ENCODE measurements at places on chromosomes 7 and 10.
A peak's percentile ranks its signal among the peaks of the same experiment; 100 is the strongest.

GRCh38 chr7:158827411-158828132, 1.7 kb downstream of the ESYT2 start:
- no peak for DNase-seq

DNA sequence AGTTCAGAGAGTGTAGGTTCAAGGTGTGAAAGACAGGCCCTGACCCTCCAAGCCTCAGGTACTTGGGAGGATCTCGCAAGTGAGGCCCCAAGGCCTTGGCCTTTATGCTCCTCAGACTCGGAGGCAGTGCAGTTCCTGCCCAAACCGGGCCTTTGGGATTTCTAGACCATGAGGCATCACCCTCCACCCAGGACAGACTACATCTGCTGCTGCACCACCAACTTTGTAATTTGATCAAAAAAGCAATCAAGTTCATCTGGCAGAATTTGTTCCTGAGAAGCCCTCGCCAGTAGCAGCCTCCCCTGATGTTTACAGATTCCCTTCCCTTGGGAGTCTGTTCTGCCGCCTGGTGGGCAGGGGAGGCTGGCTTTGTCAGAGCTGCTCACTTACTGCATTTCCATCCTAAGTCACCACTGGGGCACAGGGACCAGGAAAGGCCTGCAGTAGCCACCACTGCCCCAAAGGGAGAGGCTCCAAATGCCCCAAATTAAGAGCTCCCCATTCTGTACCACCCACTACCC, 2.1 kb downstream of the CAMK2G start:
- DNase-seq: no peak

GRCh38 chr10:6678211-6678803, 98.2 kb upstream of the PRKCQ start:
- DNase-seq: peak; percentile 57

DNA sequence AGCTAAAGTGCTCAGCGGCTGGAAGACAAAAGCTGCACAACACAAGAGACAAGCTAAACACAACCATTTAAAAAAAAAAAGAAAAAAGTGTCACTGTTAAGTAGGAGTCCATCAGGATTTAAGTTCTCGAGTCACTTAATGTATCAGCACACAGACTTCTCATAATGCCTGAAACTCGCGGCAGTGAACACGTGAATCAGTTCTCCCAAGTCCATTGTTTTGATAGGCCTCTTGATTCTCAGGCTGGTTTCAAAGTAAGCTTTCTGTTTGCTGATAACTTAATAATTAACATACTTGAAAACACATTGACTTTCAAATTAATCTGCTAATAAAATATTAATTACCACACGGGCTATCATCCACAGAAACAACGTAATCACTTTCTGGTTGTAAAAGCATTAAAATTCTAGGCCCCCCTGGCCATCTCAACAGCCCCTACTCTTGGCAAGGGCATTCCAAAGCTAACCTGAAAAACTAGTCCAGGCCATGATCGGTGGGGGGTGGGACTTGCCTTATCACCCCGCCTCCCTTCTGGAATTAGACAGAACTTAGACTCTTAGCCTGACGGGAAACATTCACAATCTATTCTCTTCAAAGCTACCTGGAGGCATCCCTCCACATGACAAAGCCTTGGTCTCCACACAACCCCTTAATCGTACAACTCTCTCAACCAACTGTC, 129.0 kb downstream of the DIP2C start:
- no peak for DNase-seq

DNA sequence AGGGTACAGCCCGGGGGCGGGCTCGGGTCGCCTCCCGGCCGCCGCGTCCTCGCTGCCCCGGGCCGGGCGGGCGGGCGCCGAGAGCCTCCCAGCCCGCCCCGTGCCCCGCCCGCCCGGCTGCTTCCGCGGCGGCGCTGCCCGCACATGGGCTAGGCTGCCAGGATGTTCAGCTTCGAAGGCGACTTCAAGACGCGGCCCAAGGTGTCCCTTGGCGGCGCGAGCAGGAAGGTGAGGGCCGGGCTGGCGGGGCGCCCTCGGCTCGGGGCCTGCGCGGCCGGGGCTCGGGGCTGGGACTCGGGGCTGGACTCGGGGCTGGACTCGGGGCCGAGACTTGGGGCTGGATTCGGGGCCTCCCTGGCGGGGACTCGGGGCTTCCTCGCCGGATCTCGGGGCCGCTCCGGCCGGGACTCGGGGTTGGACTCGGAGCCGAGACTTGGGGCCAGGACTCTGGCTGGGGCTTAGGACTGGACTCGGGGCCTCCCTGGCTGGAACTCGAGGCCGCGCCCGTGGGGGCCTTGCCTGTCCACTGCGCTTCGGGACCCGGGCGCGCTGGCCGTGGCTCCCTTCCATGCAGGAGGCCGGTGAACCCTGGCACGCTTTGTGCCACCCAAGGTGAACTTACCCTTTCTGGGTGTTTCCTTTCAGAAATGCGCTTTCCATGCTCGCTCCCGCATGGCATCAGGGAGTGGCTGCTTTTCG, 534 bp downstream of the UBE3C start:
- peak; percentile 27 for DNase-seq

DNA sequence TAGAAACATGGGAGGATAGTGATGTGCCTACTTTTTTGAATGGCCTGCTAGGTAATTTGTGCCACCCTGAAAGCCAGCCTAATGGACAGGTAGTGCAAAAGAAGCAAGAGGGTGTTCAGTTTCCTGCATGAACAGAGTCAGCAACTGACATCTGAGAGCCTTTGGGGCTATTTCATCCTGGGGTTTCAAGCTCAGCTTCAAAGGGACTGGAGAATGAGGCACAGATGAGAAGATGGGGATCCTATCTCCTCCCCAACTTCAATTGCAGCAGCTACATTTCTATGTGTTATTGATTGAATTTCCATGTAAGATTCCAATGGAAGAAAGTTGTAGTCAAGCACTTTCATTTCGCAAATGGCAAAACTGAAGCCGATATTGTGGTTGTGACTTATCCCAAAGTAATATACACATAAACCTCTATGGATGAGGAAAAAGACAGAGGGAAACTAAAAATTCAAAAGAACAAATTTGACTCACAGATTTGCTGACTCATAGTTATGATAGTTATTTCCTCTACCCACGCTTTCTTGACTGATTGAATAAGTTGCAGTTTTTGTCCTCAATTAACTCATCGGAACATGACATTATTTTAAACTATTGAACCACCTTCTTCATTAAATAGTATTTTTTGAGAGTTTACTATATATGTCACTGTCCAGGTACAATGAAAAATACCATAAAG, 42.6 kb upstream of the NRP1 start:
- DNase-seq: no peak

- DNase-seq: no peak
Measured at GRCh38 chr7:42170724-42171123, 66.3 kb downstream of the GLI3 start.

- DNase-seq: no peak
Measured at GRCh38 chr7:70016044-70016770, 417.9 kb downstream of the AUTS2 start.

DNA sequence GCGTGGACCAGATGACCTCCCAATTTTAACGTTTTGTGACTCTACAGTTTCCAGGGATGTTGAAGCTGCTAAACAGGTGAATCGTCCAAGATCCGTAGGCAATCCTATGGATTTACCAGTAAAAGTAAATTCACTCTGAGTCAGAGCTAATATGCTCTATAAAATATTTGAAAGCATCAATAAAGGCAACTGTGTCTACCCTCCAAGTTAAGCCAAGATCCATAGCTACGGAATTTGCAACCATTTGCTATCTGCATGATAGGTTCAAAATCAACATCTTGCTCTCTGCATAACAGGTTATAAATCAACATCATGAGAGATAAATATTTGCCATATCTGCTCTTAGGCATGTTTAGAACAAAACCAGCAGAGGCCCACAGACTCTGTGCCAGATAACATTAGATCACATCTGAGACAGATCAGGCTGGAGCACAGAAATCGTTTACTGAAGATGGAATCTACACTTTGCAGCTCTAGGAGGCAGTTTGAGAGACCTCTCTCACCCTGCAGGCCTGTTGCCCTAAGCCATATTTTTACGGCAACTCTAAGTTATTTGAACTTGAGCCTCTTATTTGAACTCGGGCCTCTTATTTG, 80.7 kb upstream of the PDCD4 start:
- DNase-seq: no peak

- no peak for DNase-seq
Measured at GRCh38 chr10:43064331-43065075, 12.4 kb upstream of the RET start.

DNA sequence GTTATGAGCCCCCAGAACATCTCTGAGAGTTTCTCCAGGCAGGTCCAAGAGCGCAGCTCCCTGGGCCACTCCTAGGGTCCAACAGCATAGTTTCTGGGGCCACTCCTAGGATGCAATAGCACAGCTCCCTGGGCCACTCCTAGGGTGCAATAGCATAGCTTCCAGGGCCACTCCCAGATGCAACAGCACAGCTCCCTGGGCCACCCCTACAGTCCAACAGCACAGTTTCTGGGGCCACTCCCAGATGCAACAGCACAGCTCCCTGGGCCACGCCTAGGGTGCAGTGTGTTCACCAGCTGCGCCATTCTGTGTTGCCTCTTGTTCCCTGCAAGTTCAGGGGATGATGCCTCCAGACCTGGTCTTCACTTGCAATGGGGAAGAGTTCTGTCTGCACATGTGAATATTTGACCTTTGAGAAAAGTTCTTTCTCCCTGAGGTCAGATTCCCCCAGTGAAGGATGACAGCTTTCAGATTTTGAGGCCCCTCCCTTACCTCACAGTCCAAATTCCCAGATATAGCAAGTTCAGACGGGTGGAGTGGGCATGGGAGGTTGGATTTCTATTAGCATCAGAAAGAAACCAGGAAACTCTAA, 43.0 kb upstream of the LEP start:
- no peak for DNase-seq

DNA sequence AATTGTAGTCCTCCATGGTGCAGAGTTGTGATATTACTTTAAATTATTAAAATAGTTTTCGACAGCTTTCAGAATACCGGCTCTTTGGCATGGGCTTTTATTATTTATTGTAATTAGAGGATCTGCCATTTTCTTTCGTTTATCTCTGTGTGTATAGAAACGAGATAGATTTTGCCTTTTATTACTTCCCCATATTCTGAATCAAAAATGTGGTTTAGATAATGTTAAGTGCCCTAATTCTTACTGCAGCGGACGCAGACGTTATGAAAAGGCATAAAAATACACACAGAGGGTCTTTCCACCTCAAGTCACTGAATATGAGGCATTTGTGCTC, 1.9 kb upstream of the ARID5B start:
- no peak for DNase-seq

GRCh38 chr10:96043893-96044715, 721 bp downstream of the CCNJ start:
- peak; percentile 3 for DNase-seq

DNA sequence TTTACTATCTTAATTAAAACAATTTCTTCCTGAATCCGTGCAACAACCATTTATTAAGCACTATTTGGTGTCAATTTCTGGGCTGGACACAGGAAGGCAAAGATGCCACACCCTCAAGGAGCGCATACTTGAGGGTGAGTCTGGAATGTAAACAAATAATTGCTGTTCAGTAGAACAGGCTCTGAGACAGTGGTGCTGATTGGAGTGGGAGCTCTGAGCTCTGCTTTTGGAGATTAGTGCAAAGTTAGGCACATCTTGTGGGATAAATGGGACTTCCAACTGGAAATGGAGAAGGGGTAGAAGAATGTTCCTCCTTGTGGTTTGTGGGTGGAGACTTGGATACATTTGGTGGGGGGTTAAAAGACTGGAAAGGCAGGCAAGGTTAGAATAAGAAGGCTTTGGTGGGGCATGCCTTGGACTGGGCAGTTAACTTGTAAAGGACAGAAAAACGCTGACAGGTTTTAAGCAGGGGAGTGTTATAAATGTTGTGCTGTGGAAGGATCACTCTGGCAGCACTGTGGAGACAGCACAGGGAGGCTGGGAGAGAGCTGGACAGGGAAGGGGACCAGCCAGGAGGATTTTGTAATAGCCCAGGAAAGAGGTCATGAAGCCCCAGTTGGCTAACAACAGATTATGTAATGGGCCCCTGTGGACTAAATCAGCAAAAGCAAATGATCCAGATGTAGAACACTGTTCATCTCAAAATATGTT, 80.7 kb downstream of the ZNF365 start:
- DNase-seq: no peak

DNA sequence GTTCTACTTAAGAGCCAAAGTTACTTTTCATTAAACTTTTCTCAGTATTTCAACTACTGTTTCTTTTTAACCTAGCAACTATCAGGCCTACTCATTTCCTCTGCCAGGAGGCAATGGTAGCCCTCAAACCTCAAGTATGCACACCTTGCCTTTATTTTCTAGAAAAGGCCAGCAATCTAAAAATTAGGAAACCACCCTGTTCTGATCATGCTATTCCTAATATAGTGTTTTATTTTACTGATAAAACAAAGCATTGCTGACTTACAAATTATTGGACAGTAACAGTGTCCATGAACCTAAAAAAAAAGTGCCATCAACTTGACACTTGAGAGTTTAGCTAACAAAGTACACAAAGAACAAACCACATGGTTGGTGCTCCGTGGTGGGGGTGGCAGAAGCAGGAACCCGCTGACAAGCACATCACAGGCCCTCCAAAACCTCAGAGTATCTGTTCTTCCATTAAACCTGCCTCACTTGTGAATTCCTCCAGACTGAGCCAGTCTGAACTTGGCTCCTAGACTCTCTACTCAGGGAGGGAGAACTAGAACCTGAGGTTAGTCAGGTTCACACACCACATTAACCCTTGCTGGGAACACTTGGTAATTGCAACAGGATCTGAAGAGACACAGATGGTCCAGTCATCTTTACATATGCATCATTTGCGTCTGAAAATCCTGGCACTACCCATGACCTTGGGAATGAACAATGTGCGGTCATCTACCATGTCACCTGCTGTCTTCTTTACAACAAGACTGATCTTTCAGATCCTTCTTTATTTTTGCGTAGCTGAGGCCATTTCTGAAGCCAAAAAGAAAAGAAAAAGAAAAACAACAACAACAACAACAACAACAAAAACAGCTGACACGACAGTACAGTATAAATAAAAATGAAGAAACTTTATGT, 31.9 kb downstream of the PIP4K2A start:
- DNase-seq: no peak

GRCh38 chr10:131431533-131431932, 120.0 kb upstream of the TCERG1L start:
- DNase-seq: no peak
